ENCODE measurements at places on chromosomes 13 and 19.

DNA sequence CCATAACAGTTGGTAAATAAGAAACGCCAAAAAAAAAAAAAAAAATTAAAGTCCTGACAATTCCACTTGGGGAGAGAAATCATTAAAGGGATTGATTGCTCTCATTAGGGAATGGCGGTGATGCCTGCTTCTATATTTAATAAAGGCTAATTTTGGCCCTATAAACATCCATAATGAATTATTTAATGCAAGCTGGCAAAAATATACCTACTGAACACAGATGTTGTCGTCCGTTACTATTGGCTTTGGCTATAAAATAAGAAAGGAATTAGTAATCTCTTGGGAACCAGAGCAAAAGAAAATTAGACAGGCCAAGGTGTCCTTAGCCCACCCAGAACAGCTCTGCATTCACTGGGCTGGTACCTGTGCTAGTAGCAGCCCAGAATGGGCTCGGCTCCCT, 717.3 kb downstream of the DIAPH3 start:
- no peak for DNase-seq

DNA sequence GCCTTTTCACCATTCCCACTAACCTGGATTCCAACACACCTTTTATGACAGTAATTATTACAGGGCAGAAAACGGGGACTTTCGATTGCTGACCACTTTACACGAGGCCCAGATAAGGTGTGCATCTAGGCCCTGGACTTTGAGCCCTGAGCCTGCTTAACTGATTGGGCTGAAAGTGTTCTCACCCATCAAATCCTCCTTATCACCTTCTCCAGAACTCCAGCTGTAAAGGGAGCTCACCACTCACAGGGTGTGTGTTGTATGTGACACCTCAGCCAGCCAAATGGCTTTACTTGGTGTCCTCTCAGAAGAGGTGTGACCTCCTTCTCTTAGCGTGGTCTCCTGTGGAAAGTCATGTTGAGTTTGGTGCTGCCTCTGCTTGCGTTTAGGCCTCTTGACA, 36.5 kb downstream of the SIPA1L3 start:
- no peak for DNase-seq

GRCh38 chr19:16441661-16442162, 30.1 kb downstream of the EPS15L1 start:
- DNase-seq = no peak

- DNase-seq = no peak
These were observed 16.1 kb upstream of the ABCC4 start for GRCh38 chr13:95317039-95317989.

DNA sequence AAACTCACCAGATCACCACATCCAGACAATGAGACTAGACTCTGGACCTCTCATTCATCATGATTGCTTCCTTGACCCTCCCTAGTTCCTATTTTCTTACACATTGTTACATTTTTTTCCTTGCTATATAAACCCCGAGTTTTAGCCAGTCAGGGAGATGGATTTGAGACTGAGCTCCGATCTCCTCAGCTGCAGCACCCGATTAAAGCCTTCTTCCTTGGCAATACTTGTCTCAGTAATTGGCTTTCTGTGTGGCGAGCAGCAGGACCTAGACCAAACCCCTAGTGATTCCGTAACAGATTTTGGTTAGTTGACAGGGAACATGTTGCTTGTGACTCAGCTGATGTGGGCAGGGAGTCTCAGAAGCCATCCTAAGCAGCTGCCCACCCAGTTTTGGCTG, 44.0 kb downstream of the SUCLA2 start:
- no peak for DNase-seq

DNA sequence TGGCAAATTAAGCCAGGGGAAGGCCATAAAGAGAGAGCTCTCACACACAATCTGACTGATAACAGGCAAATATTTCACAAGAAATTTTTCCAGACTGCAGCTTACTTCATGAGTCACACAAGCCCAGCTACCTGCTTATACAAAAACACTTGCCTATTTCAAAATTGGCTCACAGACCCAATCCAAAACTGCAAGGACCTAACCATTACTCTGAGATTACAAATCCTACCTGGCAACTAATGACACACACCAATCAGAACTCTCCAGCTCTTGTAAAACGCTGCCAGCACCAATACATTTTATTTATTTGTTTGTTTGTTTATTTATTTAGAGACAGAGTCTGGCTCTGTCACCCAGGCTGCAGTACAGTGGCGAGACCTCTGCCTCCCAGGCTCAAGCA, 18.1 kb upstream of the ZFP82 start:
- no peak for DNase-seq

- DNase-seq = no peak
These were observed 14.6 kb upstream of the TMEM255B start for GRCh38 chr13:113744197-113745000.

DNA sequence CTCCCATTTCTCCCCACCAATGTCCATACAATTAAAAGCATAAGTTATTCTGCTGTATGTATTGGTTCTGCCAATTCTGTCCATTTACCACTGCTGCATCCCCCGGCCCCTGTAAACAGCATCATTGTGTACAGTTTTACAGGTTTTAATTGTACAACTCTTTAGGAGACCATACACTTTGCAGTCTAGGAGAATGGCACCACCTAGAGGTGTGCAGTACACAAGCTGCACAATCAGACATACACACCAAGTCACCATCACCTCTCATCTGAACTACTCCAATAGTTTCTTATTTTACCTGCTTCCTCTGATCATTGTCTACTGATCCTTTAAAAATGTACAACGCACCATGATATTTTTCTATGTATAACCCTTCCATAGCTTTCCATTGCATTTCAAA, 855.9 kb upstream of the KLHL1 start:
- no peak for DNase-seq

DNA sequence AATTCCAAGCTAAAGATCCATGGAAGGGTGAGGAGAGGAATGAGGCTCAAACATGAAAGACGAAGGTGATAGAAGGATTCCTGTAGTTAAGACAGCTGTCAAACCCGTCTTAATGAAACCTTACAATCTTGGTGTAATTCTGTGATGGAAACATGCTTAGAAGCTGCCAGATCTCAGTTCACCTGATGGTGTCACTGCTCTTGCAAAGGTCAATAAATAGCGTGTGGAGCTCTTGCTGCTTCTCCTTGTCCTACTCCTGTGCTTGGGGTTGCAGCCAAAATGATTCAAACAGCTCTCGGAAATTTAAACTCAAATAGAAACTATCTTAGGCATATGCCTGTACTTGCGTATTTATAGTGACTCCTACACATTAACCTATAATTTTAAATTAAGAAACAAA, 1705.0 kb downstream of the OLFM4 start:
- no peak for DNase-seq

DNA sequence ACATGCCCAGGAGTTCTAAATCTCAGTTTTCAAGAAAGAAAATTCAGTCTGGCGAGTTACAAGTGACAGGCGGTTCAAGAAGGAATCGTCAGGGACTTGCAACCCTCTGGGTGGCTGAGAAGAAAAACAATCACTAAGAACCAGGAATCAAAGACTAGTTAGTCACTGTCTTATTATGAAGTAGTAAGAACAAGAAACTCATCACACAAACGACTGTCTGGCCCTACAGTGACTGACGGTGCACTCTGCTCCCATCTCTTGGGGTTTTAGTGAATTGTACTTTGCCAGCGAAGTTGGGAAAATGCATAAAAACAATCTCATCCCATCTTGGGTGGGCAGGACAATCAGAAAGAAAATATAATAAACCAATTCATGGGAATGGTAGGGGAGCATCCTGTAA, 63.7 kb upstream of the SACS start:
- no peak for DNase-seq

GRCh38 chr13:84962141-84962750, 837.0 kb downstream of the SLITRK6 start:
- no peak for DNase-seq

GRCh38 chr19:12137221-12137940, 2.8 kb downstream of the ZNF20 start:
- no peak for DNase-seq

- DNase-seq = no peak
These were observed 189.3 kb downstream of the TM9SF2 start for GRCh38 chr13:99690426-99691174.

GRCh38 chr13:85040215-85040614, 759.0 kb downstream of the SLITRK6 start:
- no peak for DNase-seq

DNA sequence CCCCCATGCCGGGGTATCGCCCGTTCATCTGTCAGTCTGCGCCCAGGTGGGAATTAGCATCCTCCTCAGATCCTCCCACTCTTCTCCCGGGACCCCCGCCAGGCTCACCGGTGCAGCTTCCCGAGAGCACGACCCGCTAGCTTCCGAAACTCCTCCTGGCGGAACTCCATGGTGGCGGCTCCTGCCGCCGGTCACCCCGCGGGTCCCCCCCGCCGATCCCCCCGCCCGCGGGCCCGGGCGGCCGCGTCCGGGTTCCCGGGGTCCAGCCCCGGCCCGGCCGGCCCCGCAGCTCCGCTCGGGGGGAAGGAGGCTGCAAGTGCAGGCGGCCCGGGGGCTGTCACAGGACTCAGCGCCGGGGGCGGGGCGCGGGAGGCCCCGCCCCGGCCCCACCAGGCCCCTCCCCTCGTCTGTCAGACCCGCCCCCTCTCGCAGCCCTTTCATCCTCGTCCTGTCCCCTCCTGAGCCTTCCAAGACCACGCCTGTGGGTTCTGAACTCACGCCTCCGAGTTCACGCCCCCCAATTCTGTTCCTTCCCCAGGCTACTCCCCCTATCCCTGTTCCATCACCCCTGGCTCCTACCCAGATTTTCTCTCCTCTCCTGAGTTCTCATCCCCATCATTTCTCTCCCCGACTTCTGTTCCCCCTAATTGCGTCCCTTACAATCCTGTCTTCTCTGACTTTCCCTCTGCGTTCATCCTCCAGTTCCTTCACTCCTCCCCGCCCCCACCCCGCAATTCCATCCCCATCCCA, at the start of gene SLC17A7:
SLC17A7 (minus strand) TSS at position 318 of the 750 bp plus-strand sequence; CDS start at position 170, 148 bp downstream.
- DNase-seq = no peak

DNA sequence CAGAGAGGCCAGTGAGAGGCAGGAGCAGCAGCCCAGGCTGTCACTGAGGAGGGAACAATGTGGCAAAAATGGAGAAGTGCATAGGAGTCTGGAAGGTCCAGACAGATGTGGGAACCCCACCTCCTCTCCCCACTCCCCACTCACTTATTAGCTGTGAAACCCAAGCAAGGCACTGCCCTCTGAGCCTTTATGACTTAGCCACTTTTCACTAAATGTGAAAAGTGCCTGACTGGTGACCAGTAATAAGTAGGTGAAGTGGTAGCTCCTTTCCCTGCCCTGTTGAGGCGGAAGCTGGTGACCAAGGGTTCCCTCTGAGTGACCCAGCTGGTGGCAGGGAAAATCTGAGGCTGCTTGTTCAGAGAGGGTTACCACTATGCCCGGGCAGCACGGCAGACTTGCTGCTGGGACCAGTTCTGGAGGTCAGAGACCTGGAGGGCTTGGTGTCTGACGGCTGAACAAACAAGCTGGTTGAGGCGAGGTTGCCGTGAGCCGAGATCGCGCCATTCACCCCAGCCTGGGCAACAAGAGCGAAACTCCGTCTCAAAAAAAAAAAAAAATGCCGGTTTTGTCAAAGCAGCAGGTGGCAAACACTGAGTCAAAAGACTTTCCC, 80.0 kb downstream of the ZNF429 start:
- DNase-seq = no peak

- DNase-seq = no peak
These were observed 13.3 kb downstream of the ZNF574 start for GRCh38 chr19:42089191-42089750.

GRCh38 chr19:30326393-30326710, 45.8 kb upstream of the ZNF536 start:
- DNase-seq = no peak

DNA sequence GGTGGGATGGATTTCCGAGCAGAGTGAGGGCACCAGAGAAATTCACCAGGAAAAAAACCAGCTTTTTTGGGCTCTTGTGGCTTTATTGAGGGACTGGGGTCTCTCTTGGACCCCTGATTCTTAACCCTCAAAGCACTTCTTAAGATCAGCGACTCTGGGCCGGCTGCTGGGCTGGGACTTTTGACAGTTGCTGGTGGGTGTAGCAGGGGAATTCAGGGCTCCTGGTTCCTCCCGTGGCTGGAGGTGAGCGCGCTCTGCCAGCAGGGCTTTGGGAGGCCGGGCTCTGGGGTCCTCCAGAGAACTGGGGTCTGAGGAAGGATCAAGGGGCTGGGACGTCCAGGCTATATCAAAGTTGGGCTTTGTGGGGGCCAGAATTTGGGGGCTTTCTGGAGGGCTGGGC, 3.3 kb downstream of the CRB3 start:
- no peak for DNase-seq

DNA sequence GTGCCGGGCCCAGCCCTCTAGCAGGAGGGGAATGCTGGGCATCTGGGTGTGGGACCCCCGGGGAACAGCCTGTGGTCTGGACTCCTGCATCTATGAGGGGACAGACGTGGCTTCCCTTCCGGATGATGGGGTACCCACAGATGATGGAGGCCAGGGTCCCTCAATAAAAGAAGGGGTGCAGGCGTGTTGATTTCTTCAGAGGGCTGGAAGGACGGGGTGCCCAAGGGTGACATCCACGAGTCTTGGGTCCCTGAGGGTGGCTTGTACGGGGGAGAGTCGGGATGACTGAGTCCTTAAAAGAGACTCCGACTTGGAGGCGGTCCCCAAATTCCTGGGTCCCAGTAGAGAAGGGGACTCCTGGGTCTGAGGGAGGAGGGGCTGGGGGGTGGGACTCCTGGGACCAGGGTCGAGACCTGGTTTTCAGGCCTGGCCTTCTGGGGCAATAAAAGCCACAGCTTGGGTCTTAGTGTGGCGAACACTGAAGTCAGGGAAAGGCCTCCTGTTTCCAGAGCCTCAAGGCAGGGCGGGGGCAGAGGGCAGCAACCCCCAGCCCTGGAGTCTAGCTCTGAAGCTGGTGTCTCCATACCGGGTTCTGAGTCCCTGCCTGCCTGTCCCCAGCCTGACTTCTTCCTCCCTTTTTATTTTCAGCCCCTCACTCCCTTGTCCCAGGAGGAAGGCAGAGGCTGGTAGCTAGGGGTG, 459 bp upstream of the GRIN2D start:
- DNase-seq = no peak

- DNase-seq = no peak
These were observed 149.3 kb downstream of the VWA8 start for GRCh38 chr13:41811588-41812021.

DNA sequence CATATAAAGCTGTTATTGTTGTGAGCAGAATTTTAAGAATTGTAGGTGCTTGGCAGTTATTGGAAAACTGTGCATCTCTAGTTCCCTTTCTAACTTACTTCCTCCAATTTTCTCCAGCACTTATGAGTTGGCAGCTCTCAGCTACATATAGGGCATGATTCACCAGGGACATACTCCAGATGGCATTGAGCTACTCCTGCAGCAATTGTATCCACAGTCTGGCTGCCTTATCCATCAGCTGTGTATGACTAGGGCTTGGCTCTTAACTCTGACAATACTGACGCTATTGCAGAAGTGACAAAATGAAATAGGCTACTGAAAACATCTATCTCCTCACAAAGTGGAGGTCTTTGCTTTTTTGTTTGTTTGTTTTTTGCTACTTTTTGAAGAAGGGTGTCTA, 276.7 kb downstream of the POU4F1 start:
- no peak for DNase-seq

- DNase-seq = no peak
These were observed 26.1 kb upstream of the TIMM44 start for GRCh38 chr19:7969555-7969939.

GRCh38 chr13:84569366-84569765, 687.1 kb upstream of the SLITRK1 start:
- DNase-seq = no peak
